HT-29 (cell line): ENCODE measurements at places on chromosomes 11 and 22. TPM values are rescaled to one million over a fixed set of nuclear protein-coding genes. Genes with fewer than 3 reads are reported as not detected.

Gene CRYBB1
- not detected in 2 replicates for total RNA-seq

Gene CHRDL2
- total RNA-seq: not detected in 2 replicates

Gene TNNT3
- total RNA-seq: 0.23 TPM in 1 of 2 replicates, not detected in the other

Gene NTM
- not detected in 2 replicates for total RNA-seq

Gene APOL5
- not detected in 2 replicates for total RNA-seq

Gene TTC17
- 38.7 and 39.9 TPM in 2 replicates for total RNA-seq

Gene MAPK8IP2
- total RNA-seq: not detected in 2 replicates

Gene CRY2
- total RNA-seq: 24.0 and 28.6 TPM in 2 replicates

Gene PDE2A
- total RNA-seq: 0.29 and 0.79 TPM in 2 replicates

Gene MYBPC3
- 0.05 TPM in 1 of 2 replicates, not detected in the other for total RNA-seq

Gene MUC6
- 0.08 and 0.31 TPM in 2 replicates for total RNA-seq

Gene ABTB2
- total RNA-seq: 26.0 and 27.3 TPM in 2 replicates

Gene KCNJ4
- 0.08 TPM in 1 of 2 replicates, not detected in the other for total RNA-seq

Gene MCAM
- 6.4 and 9.9 TPM in 2 replicates for total RNA-seq

Gene APOL6
- total RNA-seq: 6.3 and 6.8 TPM in 2 replicates

DNA sequence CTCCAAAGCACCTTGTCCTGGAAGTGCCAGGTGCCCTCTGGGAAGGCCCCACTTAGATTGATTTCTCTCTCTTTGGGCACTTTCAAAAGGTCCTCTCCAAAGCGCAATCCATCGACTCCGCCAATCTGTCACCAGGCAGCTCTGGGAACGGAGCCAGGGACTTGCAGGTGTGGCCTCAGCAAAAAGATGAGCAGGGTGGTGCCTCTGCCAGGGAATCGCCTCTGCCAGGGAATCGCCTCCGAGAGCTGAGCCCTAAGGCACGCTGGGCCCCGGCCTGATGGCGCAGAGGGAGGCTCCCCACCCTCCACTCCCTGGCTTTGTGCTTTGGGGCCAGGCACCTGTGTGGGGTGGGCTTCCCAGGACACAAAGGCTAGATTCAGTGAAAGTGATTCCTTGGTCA lies 1391.3 kb downstream of the TBC1D22A start:
- no peak for DNase-seq

DNA sequence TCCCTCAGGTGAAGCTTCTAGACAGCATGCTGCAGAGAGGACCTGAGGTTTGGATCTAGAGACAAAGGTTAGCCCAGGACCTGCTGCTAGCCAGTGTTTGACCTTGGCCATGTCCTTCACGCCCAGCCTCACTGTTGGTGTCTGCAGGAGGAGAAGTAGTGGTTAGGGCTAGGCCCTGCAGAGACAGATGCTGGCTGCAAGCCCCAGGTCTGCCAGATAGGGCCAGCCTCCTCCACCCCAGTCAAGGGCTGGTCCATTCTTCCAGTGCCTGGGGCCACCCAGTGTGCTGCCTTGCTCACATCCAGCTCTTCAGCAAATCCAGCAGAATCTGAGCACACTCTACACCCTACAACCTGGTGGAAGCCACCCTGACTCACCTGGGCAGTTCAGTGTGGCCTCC lies 21.5 kb upstream of the MIEF1 start:
- no peak for DNase-seq

DNA sequence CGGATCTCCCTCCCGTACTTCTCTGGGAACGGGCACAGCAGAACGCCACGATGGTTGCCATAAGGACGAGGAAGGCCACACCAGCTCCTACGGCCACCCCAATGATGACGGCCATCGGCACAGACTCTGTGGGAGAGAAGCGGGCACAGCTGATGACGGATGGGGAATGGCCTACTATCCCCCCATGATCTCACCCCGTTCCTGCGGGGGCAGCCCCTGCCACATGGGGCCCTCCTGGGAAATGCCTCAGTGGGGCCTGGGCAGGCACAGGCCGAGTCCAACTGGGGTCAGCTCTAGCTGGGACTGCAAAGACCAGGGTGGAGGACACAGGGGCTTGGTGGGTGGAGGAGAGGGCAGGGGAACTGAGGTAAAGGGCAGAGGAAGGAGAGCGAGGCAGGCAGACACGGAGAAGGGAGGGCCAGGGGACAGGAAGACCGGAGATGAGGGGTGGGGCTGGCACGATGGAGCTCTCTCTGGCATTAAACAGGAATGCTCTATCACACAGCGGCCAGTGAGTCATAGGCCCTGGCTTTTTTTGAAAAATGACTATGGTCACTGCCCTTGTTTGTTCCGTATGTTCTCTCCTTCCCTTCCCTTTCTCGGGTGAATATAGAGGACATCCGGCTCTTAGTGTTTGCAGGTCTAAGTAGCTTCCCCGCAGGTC lies 76.0 kb downstream of the ST3GAL4 start:
- DNase-seq: peak; percentile 97

DNA sequence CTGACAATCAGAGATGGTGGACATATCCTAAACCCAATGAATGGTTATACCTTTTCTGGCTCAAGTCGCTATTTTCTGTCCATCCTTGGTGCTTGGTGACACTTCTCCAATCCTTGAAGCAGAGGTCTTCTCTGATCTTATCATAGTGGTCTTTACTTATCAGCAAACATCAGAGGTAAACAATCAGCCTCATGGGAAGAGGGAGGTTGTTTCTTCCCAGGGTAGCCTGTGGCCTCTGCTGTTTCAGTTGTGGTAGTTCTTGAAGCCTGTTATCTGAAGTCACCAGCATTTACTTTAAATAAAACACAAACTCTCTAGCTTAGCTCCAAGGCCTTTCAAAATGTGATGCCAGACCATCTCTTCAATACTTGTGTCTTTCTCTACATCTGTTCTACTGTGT lies 66.7 kb downstream of the RRM1 start:
- no peak for DNase-seq

- no peak for DNase-seq
These were observed 80.8 kb downstream of the ALX4 start for GRCh38 chr11:44229098-44229497.

DNA sequence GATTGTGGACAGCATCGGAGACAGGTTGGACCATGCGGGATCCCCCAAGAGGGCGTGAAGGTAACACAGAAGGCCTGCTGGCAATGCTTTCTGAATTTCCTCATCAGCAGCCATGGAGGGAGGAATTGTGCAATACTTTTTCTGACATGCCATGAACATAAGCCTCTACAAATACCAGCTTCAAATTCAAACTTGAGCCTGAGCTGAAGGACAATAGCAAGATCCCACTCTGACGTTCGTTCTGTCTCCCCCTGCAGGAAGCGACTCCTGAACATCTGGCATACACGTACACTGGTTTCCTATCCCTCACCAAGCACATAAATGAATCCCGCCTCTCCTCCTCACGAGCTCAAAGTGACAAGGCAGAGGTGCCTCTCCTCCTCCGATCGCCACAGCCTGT lies 312.2 kb downstream of the BRD1 start:
- DNase-seq: no peak

GRCh38 chr11:128476049-128476448 lies 111.3 kb downstream of the ETS1 start:
- DNase-seq: peak; percentile 33

DNA sequence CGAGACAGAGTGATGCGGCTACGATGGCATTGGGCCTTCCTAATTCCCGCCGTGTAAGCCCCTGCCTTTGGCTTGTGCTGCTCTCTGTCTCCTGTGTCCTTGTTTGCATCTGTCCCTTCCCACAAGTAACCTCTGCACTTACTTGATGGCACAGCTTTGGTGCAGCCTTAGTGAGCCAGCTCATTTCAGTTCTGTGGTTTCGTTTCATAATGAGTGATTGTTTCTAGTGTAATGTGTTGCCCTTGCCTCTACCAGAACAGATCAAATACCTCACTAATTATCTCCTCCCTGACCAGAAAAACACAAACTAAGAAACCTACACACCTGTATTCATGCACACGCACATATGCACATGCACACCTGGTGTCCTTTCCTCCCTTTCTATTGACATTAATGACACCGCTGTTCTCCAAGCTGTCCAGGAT lies 58.8 kb downstream of the GRK3 start:
- no peak for DNase-seq

DNA sequence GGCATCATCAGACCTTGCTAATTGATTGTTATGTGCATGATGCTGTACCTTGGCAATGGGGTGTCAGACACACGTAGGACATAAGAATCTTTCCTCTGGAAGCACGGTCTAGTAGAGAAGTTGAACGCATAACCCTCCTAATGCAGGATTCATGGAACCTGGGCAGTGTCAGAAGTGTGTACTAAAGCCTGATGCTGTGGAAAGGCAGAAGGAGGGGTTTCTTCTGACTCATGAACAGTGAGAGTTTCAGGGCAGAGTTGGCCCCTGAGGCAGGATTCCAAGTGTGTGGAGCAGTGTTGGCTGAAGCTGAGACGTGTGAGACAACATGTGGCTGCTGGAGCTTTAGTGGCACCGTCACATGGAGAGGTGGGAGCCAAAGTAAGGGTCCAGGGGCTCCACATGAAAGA lies 3.5 kb downstream of the PANX1 start:
- DNase-seq: no peak

DNA sequence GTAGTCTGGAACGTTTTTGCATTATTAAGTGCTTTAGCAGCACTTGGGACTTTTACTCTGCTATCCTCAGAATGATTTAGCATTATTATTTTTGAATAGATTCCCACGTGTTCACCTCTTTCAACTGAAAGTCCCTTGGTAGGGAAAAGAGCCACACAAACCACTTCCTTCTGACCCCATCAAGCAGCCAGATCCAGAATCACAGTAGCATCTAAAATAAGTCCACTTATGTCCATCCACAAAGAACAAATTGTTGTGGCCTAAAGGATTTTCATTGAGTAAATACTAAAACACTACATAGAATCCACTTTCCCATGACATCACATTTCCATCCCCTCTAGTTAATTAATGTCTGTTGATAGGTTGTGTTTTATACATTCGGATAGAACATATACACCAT lies 381.7 kb downstream of the AASDHPPT start:
- no peak for DNase-seq

DNA sequence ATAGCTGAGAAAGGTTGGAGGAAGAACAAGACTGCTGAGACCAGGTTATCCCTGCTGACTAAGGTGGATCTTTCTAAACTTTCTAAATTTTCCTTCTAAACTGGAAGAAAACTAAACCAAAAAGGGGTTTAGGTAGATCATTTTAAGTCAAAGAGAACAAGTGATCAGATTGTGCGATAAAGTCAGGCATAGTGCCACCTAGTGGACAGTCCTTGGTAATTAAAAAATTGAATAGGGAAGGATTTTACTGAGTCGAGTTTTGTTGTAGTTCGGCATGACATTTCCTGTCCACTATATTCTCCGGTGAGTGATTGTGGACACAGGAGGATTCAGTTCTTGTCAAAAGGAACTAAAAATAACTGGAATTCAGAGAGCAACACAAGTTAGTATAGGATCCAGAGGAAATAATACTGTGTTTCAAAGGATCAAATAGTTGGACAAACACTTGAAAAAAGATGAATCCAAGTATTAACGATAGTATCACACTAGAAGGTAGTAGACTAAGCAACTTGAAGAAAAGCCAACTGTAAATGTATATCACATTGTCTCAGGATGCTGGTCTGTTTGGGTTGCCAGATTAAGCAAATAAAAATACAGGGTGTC lies 1236.4 kb downstream of the FAM181B start:
- peak; percentile 79 for DNase-seq

- no peak for DNase-seq
These were observed 2.6 kb downstream of the SLC25A45 start for GRCh38 chr11:65379698-65380459.

- DNase-seq: no peak
These were observed 196.4 kb upstream of the PITPNB start for GRCh38 chr22:28115426-28115825.

GRCh38 chr11:93020248-93021046 lies 51.0 kb downstream of the MTNR1B start:
- DNase-seq: no peak

GRCh38 chr11:360326-361280 lies 8.7 kb upstream of the B4GALNT4 start:
- no peak for DNase-seq

DNA sequence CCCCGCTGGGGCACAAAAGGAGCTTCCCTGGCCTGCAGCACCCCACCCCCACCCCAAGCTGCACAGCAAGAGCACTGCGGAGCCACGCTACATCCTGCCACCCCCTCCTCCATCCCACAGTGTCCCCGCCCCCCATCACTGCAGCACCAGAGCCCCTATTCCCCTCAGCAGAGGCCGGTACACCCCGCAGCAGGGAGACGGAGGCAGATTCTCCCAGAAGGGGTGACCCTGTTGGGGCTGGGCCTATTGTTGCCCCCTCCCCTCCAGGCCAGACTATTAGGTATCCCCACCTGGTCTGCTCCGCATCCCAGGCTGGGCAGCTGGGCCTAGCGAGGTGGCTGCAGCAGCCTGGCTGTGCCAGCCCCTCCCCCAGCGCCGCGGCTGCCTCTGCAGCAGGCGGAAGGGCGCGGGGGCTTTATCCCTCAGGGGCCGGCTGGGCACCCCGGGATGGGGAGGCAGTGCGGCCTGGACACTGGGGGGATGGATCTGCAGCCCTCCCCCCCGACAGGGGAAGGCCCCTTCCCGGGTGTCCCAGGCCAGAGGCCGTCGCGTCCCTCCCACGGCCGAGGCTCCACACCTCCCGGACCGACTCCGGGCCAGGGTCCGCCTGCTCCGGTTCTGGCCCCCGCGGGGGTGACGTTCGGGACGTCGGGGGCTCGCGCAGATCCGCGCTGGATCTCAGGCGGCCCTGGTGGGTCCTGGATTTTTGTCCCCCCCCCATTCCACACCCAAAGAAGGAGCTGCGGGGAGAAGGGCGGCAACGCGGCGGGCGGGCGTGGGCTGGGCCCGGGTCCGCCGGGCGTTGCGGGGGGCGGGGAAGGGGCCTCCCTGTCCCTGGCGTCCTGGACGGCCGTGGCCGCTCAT lies 943 bp downstream of the DUSP8 start:
- no peak for DNase-seq

GRCh38 chr11:10611979-10612862 lies 43.8 kb upstream of the LYVE1 start:
- DNase-seq: no peak

- DNase-seq: no peak
These were observed 85.2 kb upstream of the ARHGAP20 start for GRCh38 chr11:110797453-110797852.

GRCh38 chr11:59201353-59201752 lies 11.4 kb downstream of the MPEG1 start:
- peak; percentile 49 for DNase-seq

DNA sequence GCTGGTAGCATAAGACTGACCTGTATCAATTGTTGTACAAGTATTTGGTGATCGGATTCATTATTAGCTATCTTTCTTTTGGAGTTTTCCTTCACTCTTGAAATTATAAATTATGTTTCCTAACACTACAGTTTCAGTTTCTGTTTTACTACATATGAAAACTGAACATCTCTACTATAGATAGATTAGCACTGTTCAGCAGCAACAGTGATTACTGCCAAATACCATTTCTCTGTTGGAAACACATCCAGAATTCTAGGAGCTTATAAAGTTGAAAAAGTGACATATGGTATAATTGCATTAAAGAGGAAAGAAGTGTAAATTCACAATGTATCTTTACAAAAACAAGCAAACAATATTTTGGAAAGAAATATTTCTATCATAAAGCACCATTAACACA lies 118.5 kb upstream of the GRIA4 start:
- DNase-seq: no peak
